ENCODE measurements at places on chromosomes 5 and 9.

GRCh38 chr9:96062031-96062430 is 186.5 kb downstream of the ERCC6L2 start:
- DNase-seq = no peak

- no peak for DNase-seq
Observed at GRCh38 chr9:75372499-75373268, 284.4 kb downstream of the OSTF1 start.

DNA sequence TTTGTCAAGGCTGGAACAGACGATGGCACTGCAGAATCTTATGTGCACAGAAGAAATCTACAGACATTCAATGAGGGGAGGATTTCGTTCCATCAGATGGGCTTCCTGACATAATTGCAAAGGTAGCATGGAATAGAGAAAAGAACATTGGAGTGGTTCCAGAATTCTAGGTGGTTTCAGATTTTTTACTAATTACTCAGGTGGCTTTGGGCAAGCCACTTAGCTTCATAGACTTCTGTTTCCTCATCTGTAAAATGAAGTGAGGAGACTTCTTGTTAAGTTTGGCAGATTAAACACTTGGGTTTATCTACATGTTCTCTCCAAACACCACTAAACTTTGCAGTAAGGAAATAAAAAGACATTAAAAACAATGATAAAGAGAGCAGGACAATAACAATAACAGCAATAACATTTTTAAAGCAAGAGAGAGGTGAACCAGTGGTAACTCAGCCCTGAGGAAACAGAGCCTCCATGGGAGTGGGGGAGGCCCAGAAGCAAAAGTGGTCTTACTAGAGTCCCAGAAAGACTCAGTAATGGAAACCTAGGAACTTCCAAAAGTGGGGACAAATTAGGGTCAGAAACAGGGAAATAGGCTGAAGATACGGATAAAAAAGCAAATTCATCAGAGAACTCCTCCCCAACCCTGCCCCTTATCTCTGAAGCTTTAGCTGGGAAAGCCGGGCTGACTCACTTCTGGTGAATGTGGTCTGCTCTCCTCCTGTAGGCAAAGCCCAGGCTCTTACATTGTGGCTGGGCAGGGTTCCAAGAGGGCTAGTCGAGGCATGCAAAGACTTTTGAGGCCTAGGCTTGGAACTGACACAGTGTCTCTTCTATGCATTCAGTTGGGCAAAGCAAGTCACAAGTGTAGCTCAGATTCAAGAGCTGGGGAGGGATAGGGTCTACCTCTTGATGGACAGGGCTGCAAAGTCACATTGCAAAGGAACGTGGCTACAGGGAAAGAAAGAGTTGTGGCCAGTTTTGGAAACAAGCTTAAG is 11.8 kb upstream of the ACTBL2 start:
- DNase-seq = peak; percentile 93

DNA sequence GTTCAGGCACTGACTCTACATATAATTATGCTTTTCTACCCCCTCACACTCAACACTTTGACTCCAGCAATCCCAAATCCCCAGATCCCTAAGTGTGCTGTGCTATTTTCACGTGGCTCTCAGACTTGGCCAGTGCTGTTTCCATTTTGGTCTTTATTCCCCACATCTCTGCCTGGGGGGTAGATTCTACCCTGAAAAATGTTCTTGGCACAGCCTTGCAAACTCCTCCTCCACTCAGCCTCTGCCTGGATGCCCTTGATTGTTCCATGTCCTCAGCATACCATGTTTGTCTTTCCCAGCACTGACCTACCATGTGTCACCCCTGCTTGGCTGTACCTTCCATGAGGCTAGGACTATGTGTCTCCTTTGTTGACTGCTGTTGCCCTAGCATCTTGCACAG is 43.0 kb downstream of the FXN start:
- DNase-seq = no peak

DNA sequence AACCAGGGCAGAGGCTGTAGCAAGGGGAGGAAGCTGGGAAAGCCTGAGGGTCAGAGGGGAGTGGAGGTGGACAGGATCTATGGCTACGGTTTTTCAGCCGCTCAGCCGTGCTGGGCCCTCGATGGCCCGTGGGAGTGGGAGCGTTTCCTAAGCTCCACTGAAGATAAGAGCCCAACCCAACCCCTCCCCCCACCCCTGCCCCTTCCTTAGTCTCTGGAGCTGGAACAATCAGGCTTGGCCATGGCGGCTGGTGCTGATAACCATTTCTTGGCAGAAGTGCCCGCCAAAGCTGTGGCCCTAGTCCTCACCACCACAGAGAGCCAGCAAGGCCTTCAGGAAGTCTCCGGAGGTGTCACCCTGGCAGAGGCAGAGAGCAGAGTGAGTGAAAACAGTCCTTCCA is 20.3 kb upstream of the TNIP1 start:
- DNase-seq = no peak

DNA sequence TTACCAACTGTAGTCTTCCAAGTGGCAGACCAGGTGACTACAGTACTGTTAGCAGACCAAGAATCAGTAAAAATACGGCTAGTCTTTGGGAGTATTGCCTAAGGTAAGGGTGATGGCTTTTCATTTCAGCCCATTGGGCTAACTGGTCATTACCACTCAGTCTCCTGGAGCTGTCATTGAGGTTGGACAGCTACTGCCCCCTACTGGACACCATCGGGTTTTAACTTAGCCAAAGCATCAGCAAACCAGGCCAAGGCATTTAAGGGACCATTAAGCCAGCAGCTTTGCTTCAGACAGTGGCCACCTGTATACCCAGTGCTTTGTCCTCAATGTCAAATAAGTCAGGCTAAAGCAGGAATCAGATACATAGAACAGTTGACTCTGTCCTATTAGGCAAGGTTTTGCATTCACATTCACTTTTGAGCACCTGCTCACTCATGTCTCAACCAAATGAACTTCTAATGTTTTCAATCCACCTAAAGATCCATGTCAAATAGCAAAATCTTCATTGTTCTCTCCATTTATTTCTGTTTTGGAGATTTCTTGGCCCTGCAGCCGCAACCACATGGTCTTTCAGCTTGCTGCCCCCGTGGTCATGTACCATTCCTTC is 117.2 kb downstream of the INVS start:
- DNase-seq = no peak

GRCh38 chr5:128722551-128722950 is 184.5 kb upstream of the FBN2 start:
- DNase-seq = no peak

GRCh38 chr9:18665947-18666346 is 192.0 kb downstream of the ADAMTSL1 start:
- DNase-seq = no peak

DNA sequence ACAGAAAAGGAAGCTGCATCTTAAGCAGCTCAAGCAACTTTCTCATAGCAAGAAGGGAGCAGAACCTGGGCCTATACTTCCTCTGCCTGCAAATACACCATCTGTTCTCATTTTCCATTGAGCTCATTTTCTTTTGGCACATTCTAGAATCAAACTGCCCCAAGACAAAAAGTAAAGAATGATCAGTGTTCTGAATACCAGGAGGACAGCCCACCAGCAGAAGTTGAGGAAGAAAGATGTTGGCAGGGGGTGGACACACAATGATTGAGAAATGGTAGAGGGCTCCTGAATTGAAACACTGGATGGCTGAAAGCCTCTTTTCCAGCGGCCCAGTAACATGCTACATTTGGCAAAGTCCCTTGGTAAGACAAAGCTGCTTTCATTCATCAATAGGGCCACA is 171.8 kb downstream of the MED10 start:
- DNase-seq = no peak
